ENCODE measurements at places on chromosomes 1 and 21. TPM values are rescaled to one million over a fixed set of nuclear protein-coding genes. Genes with fewer than 3 reads are reported as not detected.

DNAJB4 gene
- 11.3 TPM for total RNA-seq

SPATA17 gene
- total RNA-seq: 1.00 TPM

GRCh38 chr1:86218859-86219258 lies 62.3 kb upstream of the COL24A1 start:
- no peak for ATAC-seq

GRCh38 chr1:32900371-32900955 lies 726 bp downstream of the TMEM54 start:
- peak; percentile 4 for ATAC-seq

GRCh38 chr1:183247066-183247465 lies 61.0 kb downstream of the LAMC2 start:
- ATAC-seq: no peak

DNA sequence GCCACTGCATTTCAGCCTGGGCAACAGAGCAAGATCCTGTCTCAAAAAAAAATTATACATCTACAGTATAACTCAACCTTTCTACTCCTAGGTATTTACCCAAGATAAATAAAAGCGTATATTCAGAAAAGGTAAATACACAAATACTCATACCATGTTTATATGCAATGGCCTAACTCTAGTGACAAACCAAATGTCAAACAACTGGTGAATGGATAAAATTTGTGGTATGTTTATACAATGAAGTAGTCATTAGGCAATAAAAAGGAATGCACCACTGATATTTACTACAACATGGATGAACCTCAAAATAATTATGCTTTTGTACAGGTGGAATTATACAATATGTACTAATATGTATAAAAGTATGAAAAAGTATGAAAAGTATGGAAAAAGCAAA lies 174.2 kb upstream of the GORAB start:
- ATAC-seq: no peak

DNA sequence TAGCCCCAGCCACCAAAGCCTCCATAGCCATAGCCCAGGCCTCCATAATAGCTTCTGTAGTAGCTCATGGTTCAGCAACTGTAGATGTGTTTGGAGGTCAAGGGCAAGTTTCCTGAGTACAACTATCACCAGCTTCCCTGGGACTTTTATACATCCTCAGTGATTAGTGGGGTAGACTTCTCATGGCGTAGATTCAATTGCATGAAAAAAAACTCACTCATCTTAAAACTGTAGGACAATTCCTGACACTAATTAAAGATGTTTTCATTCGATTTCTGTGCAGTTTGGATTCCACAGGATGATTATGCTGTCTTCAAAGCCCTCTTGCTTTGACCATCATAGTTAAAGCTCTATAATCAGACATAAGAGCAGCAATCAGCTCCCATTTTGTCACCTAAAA lies at the start of gene KRTAP19-8:
Gene KRTAP19-8, minus strand, starts transcription at position 101 of the 400 bp plus-strand sequence. Its CDS starts 33 bp downstream, at position 68.
- no peak for ATAC-seq

GRCh38 chr21:42465008-42465802 lies 30.8 kb downstream of the RSPH1 start:
- ATAC-seq: no peak

DNA sequence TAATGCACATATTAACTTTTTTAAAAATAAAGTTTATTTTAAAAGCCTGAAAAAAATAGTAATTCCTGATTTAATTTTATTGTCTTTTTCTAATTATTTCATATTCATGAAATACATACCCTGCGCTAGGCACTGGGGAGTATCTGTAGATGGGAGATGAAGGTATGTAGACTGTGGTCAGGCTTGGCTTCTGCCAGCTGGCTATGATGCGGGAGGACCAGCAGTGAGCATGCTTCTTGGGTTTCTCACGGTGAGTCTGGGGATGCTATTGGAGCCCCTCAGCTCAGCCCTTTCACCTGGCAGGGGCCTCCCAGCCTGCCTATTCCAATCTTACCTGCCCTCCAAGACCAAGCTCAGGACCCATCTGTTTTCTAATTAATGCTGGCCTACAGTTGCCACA lies 138.4 kb downstream of the NOS1AP start:
- peak; percentile 22 for ATAC-seq

GRCh38 chr21:28473530-28474220 lies 519.0 kb downstream of the LTN1 start:
- ATAC-seq: no peak

GRCh38 chr1:66552287-66552686 lies 18.3 kb downstream of the SGIP1 start:
- no peak for ATAC-seq

DNA sequence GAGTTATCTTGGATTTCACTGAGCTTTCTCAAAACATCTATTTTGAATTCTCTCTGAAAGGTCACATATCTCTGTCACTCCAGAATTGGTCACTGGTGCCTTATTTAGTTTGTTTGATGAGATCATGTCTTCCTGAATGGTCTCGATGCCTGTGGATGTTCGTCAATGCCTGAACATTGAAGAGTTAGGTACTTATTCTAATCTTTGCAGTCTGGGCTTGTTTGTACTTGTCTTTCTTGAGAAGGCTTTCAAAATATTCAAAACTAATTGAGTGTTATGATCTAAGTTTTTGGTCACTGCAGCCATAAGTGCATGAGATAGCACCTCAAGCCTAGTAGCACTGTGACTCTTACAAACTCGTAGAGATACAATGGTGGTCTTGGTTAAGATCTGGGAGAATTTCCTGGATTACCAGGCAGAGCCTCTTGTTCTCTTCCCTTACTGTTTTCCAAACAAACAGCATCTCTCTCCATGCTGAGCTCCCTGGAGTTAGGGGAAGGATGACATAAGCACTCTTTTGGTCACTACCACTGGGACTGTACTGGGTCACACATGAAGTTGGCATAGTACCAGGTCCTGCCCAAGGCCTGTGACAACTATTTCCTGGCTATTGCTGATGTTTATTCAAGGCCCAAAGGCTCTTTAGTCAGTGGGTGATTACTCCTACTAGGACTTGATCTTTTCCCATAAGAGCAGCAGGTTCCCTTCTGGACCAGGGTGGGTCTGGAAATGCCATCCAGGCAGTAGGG lies 25.6 kb downstream of the SLC22A15 start:
- peak; percentile 76 for ATAC-seq
